ENCODE measurements at places on chromosomes 3 and 15.
A peak's percentile ranks its signal among the peaks of the same experiment; 100 is the strongest.

GRCh38 chr3:32862247-32862935 lies 44.6 kb downstream of the TRIM71 start:
- DNase-seq: no peak

DNA sequence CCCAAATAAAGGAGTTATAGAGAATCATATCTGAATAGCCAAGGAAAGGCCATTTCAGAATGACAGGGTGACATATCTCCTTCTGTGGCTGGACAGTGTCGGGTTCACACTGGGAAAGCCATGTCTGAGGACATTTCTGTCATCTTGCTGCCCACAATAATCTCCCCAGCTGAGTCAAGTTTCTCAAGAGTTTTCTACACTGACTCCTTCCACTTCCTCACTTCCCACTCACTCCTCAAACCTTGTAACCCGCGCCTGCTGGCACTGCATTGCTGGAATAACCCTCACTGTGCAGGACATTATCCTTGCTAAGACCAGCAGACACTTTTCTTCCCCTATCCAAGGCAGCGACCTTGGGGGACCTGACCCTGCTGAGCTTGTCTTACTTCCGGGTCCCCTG lies 5.3 kb upstream of the INSYN1 start:
- no peak for DNase-seq

- DNase-seq: peak; percentile 28
Measured at GRCh38 chr15:83206526-83207008, 1.1 kb downstream of the HDGFL3 start.

GRCh38 chr15:98952381-98952803 lies 55.2 kb downstream of the PGPEP1L start:
- DNase-seq: no peak

DNA sequence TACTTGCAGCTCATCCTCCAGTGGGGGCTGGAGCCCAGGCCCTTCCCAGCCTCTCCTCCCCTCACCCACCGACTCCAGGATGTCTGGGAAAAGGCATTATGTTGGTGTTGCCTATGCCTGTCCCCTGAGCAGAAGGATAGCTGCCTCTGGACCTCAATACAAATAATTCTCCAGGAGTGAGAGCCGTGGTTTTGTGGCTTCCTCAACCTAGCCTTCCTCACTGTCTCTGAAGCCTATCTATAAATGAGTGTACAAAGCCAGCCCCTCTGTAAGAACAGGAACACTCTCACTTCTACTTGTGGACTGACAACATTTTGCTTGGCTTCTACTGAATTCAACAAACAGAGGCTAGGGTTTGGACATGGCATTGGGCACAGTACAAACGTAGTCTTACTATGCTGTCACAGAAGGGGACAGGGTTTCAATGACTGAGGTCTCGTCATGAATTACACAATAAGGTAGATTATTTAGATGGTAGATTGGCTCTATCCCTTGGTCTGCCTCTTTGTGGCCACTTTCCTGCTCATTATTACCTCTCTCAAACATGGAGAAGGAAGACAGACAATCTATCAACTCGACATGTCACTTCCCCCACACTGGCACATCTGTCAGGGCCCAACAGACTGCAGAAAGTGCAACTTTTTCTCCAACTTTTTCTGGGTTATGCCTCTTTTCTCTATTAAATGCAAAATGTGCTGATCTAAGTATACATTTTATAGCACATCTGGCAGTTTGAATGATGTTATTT lies 82.8 kb upstream of the MEX3B start:
- peak; percentile 48 for DNase-seq

GRCh38 chr3:71302604-71303003 lies 280.9 kb downstream of the FOXP1 start:
- DNase-seq: no peak

- DNase-seq: peak; percentile 93
Measured at GRCh38 chr3:23159929-23160328, 43.2 kb upstream of the UBE2E2 start.

DNA sequence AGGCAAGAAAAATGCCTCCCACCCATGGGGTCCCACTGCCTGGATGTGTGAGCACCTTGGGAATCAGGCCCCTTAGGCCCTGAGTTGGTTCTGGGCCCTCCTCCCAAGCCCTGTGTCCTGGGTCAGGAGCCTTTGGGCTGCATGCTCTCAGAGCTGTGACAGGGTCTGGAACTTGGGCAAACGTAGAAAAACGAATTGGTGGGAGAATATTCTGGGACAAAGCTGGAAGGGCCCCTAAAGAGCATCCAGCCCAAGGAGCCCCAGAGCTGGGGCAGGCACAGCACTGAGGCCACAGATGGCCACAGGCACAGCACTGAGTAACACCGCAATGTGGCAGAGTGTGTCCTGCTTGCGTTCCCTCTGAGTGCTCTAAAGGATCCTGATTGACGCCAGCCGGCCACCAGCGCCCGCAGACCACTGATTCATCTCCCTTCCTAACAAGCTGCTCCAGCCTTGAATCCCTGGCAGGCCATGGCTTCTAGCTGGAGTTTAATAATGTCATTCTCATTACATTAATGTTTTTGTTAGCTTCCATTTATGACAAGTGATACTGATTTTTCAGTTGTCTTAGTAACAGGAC lies 18.6 kb upstream of the SEC13 start:
- no peak for DNase-seq

- no peak for DNase-seq
Measured at GRCh38 chr3:144324076-144324475, 352.5 kb downstream of the DIPK2A start.

GRCh38 chr3:145032791-145033190 lies 1061.2 kb downstream of the DIPK2A start:
- DNase-seq: no peak

DNA sequence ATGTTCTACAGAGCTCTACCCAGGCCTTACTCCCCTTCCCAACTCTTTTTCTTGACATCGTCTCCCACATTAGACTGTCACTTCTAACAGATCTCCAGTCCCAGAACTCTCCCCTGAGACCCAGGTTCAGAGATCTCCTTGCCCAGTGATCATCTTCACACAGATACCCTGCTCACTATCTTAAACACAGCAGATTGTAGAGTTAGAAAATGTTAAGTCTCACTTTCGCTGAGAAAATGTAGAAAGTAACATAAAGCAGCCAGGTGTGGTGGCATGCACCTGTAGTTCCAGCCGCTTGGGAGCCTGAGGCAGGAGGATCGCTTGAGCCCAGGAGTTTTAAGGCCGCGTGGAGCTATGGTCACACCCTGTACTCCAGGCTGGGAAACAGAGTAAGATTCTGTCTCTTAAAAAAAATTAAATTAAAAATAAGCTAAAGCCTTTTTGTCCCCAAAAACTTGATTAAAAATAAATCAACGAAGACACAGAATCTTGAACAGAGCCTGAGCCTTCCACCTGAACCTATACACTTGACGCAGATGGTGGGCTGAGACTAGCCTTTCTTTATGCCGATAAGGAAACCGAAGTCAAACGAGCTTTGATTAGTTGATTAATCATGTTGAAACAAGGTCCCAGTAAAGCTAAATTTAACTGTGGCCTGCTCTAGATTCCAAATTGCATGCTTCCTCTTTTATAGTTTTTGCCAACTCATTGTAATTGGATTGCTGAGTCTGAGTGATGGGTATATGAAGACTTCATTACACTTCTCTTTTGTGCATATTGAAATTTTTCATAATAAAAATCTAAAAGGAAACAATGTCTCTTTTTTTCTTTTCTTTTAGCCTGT lies 31.3 kb upstream of the BLM start:
- DNase-seq: no peak

DNA sequence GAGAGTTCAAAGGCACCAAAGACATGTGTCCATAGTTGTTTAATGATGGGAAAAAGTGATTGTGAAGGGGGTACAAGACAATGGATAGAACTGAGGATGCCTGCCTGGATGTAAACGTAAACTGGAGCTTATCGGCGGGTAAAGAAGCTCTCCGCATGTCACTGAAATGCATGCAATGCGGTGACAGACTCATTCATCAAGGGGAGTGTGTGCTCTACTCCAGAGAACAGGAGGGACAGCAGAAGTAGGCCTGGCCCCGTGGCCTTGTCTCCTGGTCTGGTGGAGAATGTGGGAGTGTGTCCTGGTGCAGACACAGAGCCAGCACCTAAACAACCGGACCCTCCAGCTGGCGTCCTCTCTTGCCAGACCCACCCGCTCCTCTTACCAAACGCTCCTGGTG lies 50.6 kb downstream of the TRPM1 start:
- DNase-seq: no peak

GRCh38 chr3:6172871-6173642 lies 687.9 kb upstream of the GRM7 start:
- no peak for DNase-seq

DNA sequence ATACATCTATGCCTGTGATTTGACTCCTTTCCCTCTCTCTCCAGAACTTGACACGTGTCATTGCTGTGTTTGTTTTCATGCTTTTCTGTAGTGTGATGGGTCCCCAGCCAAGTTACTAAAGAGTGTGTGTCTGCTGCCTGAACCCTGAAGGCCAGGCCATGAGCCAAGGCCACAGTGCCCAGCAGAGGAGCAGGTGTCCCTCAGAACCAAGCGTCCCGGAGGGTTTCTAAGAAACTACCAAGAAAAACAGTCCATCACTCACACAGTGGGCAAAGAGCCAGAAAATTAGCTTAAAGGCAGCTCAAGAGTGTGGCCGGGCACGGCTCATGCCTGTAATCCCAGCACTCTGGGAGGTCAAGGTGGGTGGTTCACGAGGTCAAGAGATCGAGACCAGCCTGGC lies 35.2 kb downstream of the FBXO45 start:
- DNase-seq: peak; percentile 16

DNA sequence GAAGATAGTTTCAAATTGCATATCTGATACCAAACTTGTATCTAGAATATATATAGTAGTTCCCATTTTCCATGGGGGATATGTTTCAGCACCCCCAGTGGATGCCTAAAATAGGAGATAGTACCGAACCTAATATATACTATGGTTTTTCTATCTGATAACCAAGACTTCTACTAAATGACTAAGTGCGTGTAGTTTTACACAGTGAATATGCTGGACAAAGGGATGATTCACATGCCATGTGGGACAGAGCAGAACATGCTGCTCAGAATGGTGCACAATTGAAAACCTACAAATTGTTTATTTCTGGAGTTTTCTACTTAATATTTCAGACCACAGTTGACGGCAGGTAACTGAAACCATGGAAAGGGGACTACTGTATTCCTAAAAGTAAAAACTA lies 73.4 kb upstream of the TP63 start:
- peak; percentile 69 for DNase-seq

DNA sequence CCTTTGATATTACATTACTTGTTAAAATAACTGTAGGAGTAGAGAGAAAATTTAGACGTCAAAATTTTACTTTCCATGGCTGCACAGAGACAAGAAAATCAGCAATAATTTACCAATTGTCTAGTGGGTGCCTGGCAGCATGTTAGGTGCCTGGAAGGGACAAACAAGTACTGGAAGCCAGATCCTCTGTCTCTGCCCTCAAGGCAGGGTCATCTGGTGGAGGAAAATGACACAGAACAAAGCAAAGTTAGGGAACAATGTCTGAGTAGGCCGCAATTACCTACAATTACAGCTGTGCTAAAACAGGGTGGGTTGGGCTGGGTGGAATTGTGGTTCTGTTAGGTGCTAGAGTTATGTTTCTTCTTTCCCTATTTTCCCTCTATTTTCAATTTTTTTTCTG lies 7.4 kb downstream of the CCDC174 start:
- DNase-seq: no peak

DNA sequence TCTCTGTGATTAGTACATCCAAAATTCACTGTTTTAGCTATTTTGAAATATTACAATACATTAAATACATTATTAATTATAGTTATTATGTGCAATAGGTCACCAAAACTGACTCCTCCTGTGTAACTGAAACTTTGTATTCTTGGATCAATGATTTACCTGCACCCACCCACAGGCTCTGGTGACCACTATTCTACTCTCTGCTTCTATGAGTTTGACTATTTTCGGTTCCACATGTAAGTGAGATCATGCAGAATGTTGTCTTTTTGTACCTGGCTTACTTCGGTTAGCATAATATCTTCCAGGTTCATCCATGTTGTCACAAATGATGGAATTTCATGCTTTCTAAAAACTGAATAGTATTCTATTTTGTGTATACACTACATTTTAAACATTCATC lies 43.8 kb downstream of the SLC2A2 start:
- DNase-seq: no peak

DNA sequence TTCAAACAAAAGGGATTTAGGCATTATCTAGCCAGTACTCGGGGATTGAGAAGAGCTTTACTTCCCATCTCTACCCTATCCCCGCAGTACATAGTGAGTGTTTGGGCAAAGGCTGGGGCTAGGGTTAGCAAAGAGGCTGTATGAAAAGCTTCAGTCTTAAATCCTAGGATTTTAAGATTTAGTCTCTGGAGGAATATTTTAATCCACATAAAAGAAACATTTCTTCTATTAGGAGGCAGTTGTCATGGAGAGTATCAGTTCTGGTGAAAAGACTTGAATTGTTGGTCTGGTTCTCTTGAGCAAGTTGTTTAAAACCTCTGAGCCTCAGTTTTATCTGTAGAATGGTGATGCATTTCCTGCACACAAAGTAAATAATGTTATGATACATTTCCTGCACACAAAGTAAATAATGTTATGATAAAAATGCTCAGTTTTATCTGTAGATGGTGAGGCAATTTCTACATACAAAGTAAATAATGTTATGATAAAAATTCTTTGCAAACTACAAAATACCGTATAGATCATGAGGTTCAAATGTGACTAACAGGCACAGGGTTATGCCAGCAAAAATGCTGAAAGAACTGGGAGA lies 53.9 kb upstream of the ZBED2 start:
- no peak for DNase-seq

Measured in RPMI7951 (cell line).